CD4-positive, alpha-beta T cell treated with Interleukin-2 at 100 ng/mL for 4 hours (primary cell): ENCODE measurements at places on chromosomes 7 and 10.
A peak's percentile ranks its signal among the peaks of the same experiment; 100 is the strongest.

GRCh38 chr7:46201961-46202360 is 280.9 kb upstream of the IGFBP3 start:
- DNase-seq = no peak

DNA sequence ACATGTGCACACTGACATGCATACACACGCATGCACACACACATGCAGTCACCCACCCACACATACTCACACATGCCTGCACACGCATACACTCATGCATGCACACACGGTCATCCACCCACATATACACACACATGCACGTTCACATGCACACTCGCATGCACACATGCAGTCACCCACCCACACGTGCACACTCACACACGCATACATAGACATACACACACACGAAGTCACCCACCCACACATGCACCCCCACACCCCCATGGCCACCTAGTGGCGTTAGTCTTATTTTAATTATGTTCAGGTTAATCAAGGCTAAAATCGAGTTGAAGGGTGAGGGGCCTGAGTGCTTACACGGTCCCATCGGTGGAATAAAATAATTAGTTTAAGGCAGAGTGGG is 96.8 kb downstream of the DNAJB6 start:
- no peak for DNase-seq

DNA sequence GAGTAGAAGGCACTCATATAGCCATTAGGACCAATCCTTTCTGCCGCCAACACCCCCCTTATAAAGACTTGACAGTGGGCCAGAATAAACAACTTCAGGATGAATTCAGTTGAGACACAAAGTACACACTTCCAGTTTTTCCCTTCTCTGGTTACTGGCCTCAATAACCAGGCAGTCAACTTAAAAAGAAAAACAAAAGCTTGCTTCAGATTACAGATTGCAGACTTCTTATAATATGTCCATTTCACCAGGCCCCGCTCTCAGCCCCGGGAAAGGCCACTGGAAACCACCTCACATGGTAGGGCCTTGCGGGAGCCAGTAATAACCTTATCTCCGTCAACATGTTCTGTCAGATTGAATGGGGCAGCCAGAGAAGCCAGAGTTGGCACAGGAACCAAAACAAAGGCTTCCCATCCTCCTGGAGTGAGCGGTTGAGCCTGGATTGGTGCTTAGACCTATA is 108.8 kb downstream of the EGFR start:
- no peak for DNase-seq

GRCh38 chr7:155202106-155202871 is 95.4 kb upstream of the INSIG1 start:
- DNase-seq = no peak

GRCh38 chr10:124600051-124600880 is 138.6 kb downstream of the LHPP start:
- DNase-seq = no peak

GRCh38 chr10:72337039-72337629 is 17.6 kb downstream of the DNAJB12 start:
- peak; percentile 68 for DNase-seq

- DNase-seq = no peak
Observed at GRCh38 chr10:1198453-1199344, 142.5 kb downstream of the WDR37 start.

- DNase-seq = no peak
Observed at GRCh38 chr7:146249272-146249671, 132.7 kb downstream of the CNTNAP2 start.

DNA sequence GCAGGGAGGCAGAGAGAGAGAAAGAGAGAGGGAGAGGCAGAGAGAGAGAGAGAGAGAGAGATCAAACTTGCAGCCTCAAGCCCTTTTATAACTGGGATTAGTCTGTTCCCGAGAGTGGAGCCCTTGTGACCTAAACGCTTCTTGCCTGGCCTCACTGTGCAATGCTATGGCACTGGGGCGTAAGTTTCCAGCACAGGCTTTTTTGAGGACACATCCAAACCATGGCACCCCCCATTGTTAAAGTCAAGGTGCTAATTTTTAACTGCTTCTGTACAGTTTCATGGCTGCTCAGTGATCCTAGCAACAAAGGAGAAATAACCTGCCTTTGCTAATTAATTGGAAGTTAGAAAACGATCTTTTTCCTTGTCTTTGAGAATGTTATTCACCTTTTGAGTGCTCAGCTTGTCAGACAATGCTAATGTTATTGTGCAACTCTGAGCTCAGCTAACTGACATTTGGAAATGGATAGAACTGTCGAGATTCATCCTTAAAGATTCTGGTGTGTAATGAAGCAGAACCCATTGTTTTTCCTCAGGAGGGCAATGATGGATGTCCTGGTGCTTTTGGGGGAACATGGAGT is 268.4 kb downstream of the GLRX3 start:
- no peak for DNase-seq

- peak; percentile 29 for DNase-seq
Observed at GRCh38 chr7:66505531-66506451, 122.9 kb upstream of the KCTD7 start.

DNA sequence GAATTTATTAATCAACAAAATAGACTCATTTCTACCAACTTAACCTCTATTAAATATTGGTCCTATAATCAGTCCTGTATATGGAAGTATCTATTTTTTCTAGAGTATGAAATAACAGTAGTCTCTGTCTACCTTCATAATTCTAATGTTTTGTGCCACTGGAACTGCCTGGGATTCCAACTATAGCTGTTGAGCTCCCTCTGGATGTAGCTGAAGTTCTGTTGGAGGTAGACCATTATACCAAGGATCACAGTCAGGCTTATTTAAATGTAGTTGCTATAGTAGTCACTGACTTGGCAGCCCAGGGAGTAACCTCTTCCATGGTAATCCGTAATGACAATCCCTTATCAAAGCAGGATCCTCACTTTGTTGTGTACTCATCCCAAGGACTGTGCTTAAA is 48.5 kb upstream of the PHYHIPL start:
- no peak for DNase-seq

DNA sequence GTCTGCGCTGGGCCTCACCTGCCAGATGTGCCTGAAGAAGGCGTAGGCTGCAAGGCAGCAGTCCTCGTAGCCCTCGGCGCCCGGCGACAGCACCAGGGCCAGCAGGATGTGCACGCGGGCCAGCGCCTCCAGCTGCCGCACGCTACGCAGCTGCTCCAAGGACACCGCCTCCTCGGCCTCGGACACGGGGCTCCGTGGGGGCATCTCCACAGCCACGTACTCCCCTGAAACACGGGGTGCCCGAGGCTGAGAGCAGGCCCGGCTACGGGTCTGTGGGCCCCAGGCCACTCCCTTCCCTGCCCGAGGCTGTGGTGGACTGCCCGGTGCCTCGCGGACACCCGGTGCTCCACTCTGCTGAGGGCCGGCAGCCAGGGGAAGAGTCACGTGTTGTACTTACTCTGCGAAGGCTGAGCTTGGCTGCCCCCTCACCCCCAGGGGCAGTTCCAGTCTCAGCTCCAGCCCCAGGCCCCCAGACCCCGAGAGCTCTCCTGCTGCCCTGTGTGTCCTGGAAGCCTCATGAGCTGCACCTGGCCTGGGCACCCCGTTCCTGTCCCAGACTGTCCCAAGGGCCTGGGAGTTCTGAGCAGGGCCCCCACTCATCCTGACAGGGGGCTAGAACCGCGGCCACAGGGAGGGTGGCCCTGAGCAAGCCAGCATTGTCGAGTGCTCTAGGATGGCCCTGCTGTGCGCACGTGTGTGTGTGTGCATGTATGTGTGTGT is 62.8 kb downstream of the CFAP46 start:
- DNase-seq = no peak

- DNase-seq = no peak
Observed at GRCh38 chr10:95573964-95574604, 12.9 kb upstream of the SORBS1 start.

DNA sequence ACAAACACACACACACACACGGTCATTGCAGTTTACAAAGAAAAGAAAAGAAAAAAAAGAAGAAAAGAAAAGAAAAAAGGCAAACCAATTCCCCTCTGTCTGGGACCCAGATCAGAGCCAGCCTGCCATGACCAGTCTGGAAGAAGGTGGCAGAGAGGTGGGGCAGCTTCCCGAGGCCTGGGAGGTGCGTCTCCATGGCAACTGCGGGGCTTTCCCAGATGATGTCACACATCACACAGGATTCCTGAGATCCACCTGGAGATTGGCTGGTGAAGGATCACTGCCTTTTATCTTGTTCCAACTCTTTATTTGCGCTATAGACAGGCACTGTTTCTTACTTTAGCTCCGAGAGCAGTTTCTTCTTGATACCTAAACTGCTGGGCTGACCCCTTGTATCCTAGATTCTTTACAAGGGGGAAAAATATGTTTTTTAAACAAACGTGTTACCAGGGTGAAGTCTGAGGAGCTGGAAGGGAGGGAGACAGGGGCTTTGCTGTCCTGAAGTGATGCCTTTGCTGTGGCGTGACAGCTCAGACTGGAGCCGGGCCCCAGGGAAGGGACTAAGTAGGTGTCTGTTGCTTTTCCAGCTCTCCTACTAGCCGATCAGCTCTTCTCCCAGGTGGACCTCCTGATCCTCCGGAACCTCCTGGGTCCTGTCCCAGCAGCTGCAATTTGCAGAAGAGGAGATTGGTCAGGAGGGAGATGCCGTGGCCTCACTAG is 298.5 kb downstream of the KLF6 start:
- DNase-seq = no peak

- no peak for DNase-seq
Observed at GRCh38 chr7:47778153-47778661, 170.1 kb downstream of the PKD1L1 start.

GRCh38 chr7:151681726-151682125 is 162.0 kb upstream of the RHEB start:
- DNase-seq = no peak

- DNase-seq = no peak
Observed at GRCh38 chr7:152072421-152072820, 46.9 kb downstream of the GALNT11 start.

GRCh38 chr10:29691564-29692072 is 56.8 kb upstream of the SVIL start:
- no peak for DNase-seq

- no peak for DNase-seq
Observed at GRCh38 chr10:14487488-14487883, 156.8 kb upstream of the FRMD4A start.

- no peak for DNase-seq
Observed at GRCh38 chr10:3365630-3366029, 193.0 kb upstream of the PITRM1 start.
